ENCODE measurements at places on chromosomes 1 and 21. TPM values are rescaled to one million over a fixed set of nuclear protein-coding genes. Genes with fewer than 3 reads are reported as not detected.

- no peaks in the 10 kb centered on the region for H3K36me3 ChIP-seq
- no peaks in the 10 kb centered on the region for H3K4me1 ChIP-seq
- H3K27me3 ChIP-seq, result no peaks in the 10 kb centered on the region
- H3K27ac ChIP-seq, result no peak overlapping the region
Measured at GRCh38 chr1:158506369-158506987, 34.5 kb downstream of the OR10R2 start.

DNA sequence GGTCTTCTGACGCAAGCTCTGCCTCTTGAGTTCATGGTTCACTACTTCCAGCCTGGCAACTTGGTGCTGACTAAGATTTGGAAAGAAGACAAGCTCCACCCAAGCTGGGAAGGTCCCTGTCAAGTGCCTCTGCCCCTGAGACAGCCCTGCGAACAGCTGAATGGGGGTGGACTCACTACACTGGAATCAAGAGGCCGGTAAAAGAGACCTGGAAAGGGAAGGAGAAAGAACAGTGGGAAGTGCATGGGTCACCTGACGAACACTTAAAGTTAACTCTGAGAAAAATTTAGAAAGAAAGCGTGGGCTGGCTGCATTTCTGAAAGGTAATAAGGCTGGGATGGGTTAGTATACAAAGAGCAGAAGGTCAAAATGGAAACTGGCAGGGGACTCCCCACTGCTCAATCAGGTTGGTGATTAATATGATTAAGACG is 26.1 kb upstream of the ZNF496 start:
- no peaks in the 10 kb centered on the region for H3K27me3 ChIP-seq
- H3K27ac ChIP-seq, result no peak overlapping the region
- H3K4me1 ChIP-seq, result peaks cover 6% of the 10 kb centered on the region
- no peak for DNase-seq
- no peak overlapping the region for H3K4me3 ChIP-seq

Gene SORT1
- 65.2 TPM for total RNA-seq

DNA sequence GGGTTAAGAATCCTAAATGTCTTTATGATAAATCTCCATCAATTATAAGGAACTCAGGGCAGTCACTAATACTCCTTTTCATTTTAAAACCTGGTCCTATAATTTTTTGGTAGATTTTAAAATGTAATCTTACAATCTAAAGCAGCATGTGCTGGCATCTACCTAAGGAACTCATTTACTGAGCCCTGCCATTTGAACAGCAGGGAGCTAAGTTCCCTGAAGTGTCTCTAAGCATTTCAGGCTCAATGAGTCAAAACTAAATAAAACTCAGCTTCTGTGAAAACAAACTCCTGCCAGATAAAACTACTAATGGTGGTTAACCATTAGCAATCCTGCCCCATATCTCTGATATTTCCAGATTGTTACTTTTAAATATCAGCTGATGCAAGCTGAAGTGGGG is 1371.8 kb upstream of the PRMT6 start:
- no peaks in the 10 kb centered on the region for H3K36me3 ChIP-seq
- no peak overlapping the region for H3K27ac ChIP-seq
- no peaks in the 10 kb centered on the region for H3K27me3 ChIP-seq
- H3K4me3 ChIP-seq, result no peak overlapping the region
- no peak for DNase-seq

- no peaks in the 10 kb centered on the region for H3K27me3 ChIP-seq
- no peaks in the 10 kb centered on the region for H3K4me1 ChIP-seq
- no peak overlapping the region for H3K27ac ChIP-seq
- no peaks in the 10 kb centered on the region for H3K36me3 ChIP-seq
- no peak overlapping the region for H3K4me3 ChIP-seq
Measured at GRCh38 chr1:97348599-97349265, 572.1 kb downstream of the DPYD start.

Gene GUCA2A
- 28.8 TPM for total RNA-seq

- H3K27me3 ChIP-seq, result no peaks in the 10 kb centered on the region
- peaks cover 9% of the 10 kb centered on the region for H3K4me1 ChIP-seq
- H3K27ac ChIP-seq, result no peak overlapping the region
- H3K36me3 ChIP-seq, result peaks cover 1% of the 10 kb centered on the region
- DNase-seq, result no peak
Measured at GRCh38 chr21:41876928-41877652, 2.1 kb downstream of the PRDM15 start.

DNA sequence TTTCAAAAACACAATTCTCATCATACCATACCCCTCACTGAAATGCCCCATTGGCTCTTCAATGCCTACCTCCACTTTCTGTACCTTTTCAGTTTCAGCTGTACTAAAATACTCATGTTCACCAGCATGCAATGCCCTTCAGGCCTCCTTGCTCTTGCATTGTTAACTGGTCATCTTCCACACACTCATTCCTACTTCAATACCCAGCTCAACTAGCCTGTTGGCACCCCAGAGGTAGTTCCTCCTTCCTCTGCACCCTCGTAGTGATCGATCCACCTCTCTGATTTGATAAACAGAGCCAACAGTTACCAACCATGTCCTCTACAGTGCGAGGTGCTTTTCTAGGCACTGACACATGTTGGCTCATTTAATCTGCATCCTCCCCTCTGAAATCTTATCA is 46.7 kb downstream of the PGBD5 start:
- no peaks in the 10 kb centered on the region for H3K36me3 ChIP-seq
- DNase-seq, result no peak
- no peak overlapping the region for H3K4me3 ChIP-seq
- no peak overlapping the region for H3K27ac ChIP-seq
- no peaks in the 10 kb centered on the region for H3K27me3 ChIP-seq

GRCh38 chr1:88472714-88473113 is 211.4 kb upstream of the PKN2 start:
- no peak for DNase-seq
- no peaks in the 10 kb centered on the region for H3K27me3 ChIP-seq
- no peak overlapping the region for H3K4me3 ChIP-seq
- no peak overlapping the region for H3K27ac ChIP-seq
- H3K36me3 ChIP-seq, result no peaks in the 10 kb centered on the region

GRCh38 chr21:45255381-45256020 is 32.2 kb downstream of the POFUT2 start:
- peaks cover 29% of the 10 kb centered on the region for H3K4me1 ChIP-seq
- no peak overlapping the region for H3K27ac ChIP-seq
- no peaks in the 10 kb centered on the region for H3K27me3 ChIP-seq
- peak; percentile 19 for DNase-seq

GRCh38 chr1:36482724-36483388 is at the start of gene CSF3R:
CSF3R (minus strand) TSS chr1:36482913; CDS start chr1:36479496, 3,417 bp downstream.
- no peak within 1 kb of the TSS for H3K4me3 ChIP-seq
- peaks cover 23% of the 10 kb centered on the region for H3K4me1 ChIP-seq
- no peaks in the 10 kb centered on the region for H3K36me3 ChIP-seq
- DNase-seq, result no peak
- H3K27ac ChIP-seq, result peak within 1 kb of the TSS; percentile 67
- H3K27me3 ChIP-seq, result no peaks in the 10 kb centered on the region

- peaks cover 76% of the 10 kb centered on the region for H3K4me1 ChIP-seq
- no peak for DNase-seq
- H3K36me3 ChIP-seq, result no peaks in the 10 kb centered on the region
- H3K27ac ChIP-seq, result peak overlapping the region; percentile 83
- H3K27me3 ChIP-seq, result no peaks in the 10 kb centered on the region
- H3K4me3 ChIP-seq, result no peak overlapping the region
Measured at GRCh38 chr1:214215583-214215982, 65.4 kb upstream of the SMYD2 start.

Measured in Caco-2 (cell line).